ENCODE measurements at places on chromosomes 5 and 9.

GRCh38 chr5:37757980-37758582 lies 81.8 kb downstream of the GDNF start:
- DNase-seq = peak; percentile 32

DNA sequence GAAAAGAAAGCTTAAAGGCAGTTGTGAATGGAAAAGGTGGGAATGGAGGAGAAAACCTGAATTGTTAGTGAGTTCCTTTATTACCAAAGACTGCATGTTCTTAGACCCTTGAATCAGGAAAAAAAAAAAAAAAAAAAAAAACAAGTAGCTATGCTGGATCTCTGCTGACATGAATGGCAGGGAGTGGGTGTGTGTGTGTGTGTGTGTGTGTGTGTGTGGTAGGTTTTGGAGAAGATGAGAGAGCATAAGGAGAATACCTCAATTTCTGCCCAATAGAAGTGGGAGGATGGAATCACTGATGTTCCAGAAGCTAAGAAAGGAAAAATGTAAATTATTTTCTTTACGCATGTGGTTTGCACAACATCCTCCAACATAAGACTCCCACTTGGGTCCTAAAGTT lies 25.5 kb upstream of the NR4A3 start:
- no peak for DNase-seq

GRCh38 chr5:45772402-45772801 lies 76.2 kb upstream of the HCN1 start:
- no peak for DNase-seq

DNA sequence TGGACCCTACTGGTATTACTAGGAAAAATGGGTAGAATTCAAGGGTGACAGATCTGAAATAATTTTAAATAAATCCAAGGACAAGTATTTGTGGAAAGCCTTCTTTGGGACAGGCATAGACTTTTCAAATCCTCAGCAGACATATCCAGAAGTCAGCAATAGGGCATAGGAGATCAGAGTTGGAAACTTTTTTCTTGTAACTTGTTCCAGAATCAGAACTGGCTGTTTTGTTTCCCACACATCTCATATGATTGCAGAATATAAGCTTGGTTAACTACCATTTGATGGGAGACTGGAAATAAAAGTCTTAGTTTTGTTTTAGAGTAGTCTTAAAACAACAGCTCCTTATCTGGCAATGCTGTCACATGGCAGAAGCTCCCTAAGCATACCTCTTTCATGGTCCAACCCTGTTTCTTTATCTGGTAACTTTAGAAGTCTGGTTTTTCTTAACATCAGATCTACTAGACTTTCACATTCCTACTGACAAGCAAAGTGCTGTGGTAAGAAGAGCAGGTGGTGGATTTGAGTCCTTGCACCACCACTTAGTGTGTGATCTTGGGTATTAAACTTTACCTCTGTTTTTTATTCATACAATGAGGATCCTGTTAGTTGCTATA lies 25.1 kb downstream of the XRCC4 start:
- DNase-seq = no peak

DNA sequence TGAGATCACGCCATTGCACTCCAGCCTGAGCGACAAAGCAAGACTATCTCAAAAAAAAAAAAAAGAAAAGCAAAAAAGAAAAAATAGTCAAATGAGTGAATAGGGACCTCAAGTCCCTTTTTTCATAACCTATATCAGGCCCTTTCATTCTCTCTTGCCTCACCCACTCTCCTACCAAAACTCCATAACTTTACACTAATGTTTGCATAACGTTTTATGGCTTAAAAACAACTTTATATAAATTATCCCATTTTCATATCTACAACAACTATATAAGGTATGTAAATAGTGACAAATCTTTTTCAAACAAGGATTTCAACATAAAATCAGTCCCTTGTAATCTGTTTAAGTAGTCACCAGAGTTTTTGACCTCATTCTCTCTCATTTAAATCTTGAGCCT lies 56.9 kb upstream of the PIP5K1B start:
- DNase-seq = no peak

GRCh38 chr9:133702798-133703590 lies 35.2 kb downstream of the SARDH start:
- DNase-seq = no peak

- no peak for DNase-seq
These were observed 44.1 kb downstream of the DPYSL3 start for GRCh38 chr5:147465747-147466146.

DNA sequence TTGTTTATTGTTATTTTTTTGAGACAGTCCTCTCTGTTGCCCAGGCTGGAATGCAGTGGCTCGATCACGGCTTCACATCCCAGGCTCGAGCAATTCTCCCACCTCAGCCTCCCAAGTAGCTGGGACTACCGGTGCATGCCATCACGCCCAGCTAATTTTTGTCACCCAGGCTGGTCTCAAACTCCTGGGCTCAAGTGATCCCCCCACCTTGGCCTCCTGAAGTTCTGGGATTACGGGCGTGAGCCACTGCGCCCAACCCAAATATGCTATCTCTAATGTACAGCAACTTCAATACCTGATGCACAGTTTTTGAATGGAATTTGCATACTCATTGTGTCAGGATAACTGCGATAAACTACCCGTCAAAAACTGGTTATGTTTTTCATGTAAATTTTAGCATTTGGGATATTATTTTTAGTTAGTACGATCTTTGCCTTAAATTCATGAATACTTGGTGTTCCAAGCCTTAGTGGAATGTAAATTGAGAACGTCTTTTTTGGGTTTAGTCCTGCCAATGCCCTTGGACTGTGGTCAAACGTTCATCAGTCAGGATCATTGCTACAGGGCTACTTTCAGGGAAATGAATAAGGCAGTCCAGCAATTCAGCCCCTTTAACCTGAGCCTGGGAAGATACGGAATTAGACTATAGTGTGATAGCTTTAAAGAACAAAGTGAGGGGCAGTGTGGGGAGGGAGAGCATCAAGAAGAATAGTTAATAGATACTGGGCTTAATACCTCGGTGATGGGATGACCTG lies 4.4 kb downstream of the UGCG start:
- DNase-seq = no peak

DNA sequence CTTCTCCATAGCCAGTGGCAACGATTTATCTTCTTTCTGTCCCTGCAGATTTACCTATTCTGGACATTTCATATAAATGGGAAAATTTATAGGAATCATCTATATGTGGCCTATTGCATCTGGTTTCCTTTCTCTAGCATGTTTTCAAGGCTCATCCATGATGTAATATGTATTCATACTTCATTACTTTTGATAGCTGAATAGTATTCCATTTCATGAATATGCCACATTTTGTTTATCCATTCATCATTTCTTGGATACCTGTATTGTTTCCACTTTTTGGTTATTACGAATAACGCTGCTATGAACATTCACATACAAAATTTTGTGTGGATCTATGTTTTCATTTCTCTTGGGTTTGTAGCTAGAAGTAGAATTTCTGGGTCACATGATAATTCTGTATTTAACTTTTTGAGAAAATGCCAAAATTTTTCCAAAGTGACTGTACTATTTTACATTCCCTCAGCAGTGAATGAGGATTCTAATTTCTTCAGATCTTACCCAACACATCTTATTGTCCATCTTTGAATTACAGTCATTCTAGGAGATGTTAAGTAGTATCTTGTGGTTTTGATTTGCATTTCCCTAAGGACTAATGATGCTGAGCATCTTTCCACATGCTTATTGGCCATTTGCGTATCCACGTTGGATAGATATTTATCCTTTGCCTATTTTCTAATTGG lies 3.6 kb downstream of the IARS1 start:
- DNase-seq = peak; percentile 66

DNA sequence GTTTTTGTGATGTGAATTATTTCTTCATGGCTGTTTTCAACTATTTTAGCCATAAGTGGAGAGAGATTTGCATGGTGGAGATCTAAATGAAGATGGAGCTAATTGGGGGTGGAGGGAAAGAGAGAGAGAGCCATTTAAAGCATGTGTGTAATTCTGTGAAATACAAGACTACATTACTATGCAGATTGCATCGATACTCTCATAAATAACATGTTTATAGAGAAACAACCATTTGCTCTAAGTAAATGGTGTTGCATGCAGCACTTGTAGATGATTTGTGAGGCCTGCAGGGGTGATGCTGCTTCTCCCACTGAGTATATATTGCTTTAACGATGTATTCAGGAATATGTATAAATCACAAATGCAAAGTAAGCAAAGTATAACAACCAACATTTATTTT lies 270.2 kb upstream of the RIOK2 start:
- no peak for DNase-seq

DNA sequence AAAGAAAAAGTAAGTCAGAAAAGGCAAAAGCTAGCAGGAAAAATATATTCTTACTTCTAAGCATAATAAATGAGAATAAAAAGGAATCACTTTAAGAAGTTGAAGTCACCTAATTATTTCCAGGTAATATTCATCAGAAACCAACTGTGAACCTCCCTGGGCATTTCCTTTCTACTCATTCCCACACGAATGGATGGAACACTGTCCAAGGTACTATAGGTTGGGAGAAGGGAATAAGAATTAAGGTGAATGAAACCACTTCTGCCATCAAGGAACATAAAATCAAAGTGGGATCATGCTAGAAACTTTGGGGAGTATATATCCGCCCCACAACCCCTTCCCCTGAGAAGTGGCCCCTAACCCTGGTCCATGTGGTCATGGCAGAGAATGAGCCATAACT lies 41.6 kb downstream of the PRELID2 start:
- DNase-seq = no peak

GRCh38 chr9:90684736-90685135 lies 42.1 kb upstream of the DIRAS2 start:
- DNase-seq = no peak

DNA sequence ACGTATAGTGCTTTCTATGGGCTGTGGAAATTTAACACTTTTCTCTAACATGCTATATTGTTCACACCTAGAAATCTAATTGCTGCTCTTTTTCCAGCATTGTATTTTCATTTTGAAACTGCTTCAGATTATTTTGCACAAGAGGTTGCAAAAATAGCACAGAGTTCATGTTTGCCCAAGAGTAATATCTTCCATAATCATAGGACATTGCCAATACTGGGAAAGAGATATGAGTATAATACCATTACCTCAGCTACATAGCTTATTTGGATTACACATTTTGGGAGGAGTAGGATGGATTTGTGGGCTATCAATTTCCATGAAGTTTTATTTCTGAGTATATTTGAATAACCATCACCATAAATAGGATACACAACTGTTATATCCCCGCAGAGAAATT lies 717.1 kb downstream of the CDH9 start:
- no peak for DNase-seq

DNA sequence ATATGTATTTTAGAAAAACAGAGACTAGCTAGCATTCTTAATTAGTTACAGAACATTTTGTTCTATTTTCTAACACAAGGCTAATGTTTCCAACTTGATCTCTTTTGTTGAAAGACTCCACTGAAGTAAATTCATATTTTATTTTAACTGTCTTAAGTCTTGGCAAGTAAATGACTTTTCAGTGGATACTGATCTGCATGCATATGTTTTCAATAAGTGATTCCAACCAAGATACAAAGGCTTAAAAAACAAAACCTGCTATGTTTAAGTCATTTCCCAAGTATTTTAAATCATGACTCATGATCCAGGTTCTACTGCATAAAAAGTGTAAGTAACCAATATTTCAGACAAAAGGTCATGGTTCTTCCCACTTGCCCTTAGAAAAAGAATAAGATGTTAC lies 5.7 kb downstream of the CDO1 start:
- DNase-seq = peak; percentile 56

- DNase-seq = peak; percentile 68
These were observed 637 bp upstream of the SMC5 start for GRCh38 chr9:70257991-70258691.

GRCh38 chr5:72654231-72654630 lies 147.0 kb upstream of the ZNF366 start:
- no peak for DNase-seq

DNA sequence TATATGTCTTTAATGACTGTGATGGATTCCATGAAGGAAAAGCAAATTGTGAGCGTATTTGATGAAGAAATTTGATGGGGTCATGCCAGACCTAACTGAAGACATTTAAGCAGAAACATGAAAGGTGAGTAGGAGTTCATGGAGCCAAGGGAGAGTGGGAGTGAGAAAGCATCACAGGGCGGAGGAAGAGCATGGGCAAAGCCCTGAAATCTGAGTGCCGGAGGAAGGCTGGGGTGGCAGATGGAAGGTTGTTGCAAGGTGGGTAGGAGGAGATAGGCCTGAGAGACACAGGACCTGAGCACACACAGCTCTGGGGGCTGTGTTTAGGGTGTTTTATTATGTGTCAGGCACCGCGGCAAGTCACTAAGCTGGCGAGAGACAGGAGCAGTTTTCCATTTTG lies 100.3 kb upstream of the SPOCK1 start:
- no peak for DNase-seq

- peak; percentile 40 for DNase-seq
These were observed 849 bp downstream of the RORB start for GRCh38 chr9:74497748-74498620.

DNA sequence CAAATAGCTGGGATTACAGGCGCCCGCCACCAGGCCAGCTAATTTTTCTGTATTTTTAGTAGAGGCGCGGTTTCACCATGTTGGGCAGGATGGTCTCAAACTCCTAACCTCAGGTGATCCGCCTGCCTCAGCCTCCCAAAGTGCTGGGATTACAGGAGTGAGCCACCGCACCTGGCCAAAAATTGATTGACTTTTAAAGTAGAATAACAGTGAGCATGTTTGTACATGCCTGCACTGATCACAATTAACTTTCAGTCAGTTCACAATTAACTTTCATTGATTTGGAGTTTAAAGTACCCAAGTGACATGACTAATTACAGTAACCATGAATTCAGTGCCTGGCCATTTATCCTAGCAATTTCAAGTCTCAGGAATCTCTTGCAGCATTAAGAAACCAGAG lies 61.3 kb downstream of the ANKH start:
- no peak for DNase-seq

DNA sequence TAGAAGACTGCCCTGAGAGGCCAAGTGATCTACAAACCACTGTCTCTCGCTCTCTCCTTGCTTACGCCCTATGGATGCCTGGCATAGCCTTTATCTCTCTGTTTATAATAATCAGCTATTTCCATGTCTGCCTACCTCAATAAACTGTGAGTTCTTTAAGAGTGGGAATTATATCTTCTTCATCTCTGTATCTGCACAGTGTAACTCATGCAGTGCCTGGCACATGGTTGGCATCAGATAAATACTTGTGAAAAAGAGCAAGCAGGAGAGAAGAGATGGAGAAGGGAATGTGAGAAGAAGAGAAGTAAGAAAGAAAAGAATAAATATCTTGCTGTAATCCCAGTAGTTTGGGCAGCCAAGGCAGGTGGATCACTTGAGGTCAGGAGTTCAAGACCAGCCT lies 94.6 kb upstream of the TNPO1 start:
- no peak for DNase-seq

- peak; percentile 65 for DNase-seq
These were observed 1.6 kb downstream of the FSTL4 start for GRCh38 chr5:133610489-133611356.

GRCh38 chr5:53045263-53045662 lies 56.1 kb downstream of the ITGA2 start:
- peak; percentile 35 for DNase-seq

GRCh38 chr9:112487799-112488340 lies 1.2 kb downstream of the KIAA1958 start:
- DNase-seq = peak; percentile 24

GRCh38 chr9:90559075-90560073 lies 83.2 kb downstream of the DIRAS2 start:
- no peak for DNase-seq
